ENCODE measurements at places on chromosomes 16 and 17.

DNA sequence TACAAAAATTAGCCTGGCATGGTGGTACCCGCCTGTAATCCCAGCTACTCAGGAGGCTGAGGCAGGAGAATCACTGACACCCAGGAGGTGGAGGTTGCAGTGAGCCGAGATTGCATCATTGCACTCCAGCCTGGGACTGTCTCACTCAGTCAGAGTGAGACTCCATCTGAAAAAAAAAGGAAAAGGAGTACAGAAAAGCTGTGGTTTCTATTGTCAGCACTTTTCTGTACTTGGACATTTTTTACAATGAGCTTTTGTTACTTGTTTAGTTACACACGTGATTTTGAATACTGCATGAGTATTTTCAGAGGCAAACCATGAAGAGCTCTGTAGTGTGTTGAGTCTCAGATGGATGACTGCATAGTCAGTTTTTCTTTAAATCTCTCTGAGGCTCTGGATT lies 26.3 kb downstream of the ZC3H18 start:
- no peak for DNase-seq

DNA sequence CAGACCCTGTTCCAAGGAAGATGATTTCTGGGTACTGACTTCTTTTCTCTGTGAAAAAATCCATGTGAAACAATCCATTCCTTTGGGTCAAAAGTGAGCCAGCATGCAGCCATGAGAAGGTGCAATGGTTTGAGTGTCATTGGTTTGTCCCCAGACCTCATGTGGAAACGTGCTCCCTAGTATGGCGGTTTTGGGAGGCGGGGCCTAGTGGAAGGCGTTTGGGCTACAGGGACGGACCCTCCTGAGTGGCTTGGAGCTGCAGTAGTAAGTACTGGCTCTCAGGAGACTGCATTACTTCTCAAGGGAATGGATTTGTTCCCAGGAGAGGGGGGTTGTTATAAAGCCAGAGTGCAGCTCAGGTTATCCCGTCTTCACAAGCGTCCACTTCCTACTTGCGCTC lies 19.4 kb downstream of the ELAC2 start:
- no peak for DNase-seq

GRCh38 chr16:57669476-57670162 lies 1.5 kb downstream of the ADGRG3 start:
- no peak for DNase-seq

DNA sequence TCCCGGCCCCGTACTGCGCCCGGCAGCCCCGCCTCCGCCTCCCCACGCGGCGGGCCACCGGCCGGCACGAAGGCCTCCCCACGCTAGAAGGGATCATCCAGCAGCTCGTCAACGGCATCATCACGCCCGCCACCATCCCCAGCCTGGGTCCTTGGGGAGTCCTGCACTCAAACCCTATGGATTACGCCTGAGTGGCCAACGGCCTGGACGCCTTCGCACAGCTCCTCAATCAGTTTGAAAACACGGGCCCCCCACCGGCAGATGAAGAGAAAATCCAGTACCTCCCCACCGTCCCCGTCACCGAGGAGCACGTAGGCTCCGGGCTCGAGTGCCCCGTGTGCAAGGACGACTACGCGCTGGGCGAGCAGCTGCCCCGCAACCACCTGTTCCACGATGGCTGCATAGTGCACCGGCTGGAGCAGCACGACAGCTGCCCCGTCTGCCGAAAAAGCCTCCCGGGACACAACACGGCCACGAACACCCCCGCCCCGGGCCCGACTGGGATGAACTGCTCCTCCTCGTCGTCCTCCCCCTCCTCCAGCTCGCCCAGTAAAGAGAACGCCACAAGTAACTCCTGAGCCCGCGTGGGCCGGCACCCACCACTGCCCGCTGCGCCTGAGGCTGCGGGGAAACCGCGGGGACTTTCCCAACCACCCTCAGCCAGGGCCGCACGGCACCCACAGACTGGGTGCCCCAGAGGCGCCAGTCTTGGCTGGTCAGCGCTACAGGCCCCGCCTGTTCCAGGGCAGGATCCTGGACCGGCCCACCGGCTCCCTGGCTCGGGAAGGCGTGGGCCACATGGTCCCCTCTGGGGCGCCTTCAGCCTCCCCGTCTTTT lies 39.0 kb upstream of the AKAP1 start:
- no peak for DNase-seq

DNA sequence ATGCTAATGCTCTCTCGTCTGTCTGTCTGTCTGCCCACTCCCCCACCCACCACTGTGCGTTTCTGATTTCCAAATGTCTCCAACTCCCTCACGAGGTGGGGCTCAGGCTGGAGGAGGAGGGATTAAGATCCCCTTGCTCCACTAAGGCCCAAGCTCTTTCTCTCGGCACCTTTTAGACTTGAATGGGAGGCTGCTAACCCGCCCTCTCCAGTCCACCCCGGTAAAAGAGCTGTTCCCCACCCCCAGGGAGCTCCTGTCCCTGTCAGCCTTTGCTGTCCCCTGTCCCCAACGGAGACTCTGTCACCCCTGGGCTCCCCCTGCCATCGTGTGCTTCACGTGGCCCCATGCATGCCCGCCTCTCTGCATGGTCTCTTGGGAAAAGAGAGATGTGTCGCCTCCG lies 68.5 kb upstream of the PLCG2 start:
- no peak for DNase-seq

DNA sequence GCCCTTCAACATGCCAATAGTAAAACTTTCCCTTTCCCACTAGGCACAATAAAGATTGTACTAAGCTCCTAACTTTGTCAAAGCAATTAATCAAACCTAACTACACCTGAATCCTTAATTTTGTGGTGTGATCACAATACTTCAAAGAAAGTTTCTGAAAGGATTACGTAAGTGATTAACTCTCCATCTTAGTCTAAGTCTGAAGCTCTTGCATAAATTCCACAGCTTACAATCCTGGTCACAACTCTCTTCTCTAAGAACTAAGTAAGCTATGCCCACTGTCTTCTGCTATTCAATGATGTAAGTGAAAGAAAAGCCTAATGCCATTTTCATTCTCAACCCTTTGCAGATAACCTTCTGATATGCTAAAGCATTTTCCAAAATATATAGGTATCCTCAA lies 15.4 kb downstream of the SIAH1 start:
- DNase-seq = no peak

DNA sequence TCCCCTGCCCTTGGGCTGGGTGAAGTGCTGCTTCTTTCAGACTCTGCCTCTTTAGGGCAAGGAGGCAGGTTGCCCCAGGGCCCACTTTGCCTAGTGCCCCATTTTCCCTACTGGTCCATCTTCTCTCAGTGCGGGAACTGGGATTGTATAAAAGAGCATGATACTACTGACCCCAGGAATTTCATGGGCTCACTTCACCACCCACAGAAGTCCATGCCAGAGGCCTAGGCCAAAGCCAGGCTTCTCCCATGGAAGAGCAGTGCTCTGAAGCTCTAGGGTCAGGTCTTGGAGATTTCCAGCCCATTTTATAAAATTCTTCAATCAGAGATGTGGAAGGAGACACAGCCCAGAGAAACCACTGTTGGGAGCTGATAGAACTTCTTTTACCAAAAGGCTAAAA lies 5.7 kb downstream of the CACNG1 start:
- DNase-seq = no peak

DNA sequence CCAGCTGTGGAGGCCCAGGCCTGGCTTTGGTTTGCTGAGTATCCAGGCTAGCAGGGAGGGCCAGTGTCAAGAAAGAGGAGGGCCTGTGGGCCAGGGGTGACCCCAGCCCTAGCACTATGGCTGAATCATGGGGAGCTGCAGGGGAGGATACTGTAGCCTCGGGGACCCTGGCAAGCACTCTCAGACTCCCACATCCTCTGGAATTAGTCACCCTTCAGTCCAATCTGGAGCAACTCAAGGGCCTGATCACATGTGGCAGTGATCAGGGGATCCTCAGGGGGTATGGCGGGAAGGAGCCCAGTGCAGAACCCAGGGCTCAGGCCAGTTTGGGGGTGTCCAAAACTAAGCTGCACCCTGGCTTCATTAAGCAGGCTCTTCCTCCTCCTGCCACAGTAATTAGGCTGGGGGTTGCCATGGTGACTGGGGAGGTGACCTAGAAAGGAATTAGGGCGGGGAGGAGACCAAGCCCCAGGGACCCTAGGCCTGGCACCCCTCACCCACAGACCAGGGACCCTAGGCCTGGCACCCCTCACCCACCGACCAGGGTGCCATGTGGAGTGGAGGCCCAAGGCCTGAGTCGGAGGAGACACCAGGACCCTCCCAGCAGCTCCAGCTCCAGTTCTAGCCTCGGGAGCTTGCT lies 5.8 kb downstream of the NLGN2 start:
- no peak for DNase-seq

DNA sequence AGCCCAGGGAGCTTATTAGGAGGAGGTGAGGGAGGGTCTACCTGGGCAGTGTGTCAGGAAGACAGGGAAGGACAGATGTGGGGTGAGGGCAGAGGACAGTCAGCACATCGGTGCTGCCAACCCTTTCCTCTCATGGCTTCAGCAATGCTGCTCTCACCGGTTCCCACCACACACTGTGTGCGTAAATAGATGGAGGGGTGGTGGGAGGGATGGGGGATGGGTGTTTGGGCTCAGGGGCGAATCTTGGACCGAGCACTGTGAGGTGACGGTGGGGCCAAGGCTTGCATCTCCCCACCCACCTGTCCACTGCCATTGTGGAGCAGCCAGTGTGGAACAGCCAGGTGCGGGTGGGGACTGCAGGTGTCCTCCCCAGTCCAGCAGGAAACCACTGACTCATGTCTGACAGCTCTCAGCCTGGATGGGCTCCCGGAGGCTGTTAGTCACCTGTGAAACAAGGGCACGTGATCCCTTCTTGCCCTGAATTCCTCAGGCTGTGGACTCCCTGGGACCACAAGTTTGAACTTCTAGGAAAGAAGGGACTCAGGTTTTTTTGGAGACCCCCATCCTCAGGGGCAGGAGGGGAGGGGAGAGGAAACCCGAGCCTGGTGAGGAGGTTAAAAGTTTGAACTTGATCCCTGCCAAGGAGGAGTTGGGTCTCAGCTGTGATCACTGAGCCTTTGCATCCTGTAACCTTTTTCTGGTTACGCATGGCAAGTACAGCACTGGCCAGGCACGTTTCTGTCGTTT lies 42.7 kb upstream of the SMPD3 start:
- peak; percentile 76 for DNase-seq

GRCh38 chr16:31253642-31254045 lies 6.1 kb upstream of the ITGAM start:
- no peak for DNase-seq

DNA sequence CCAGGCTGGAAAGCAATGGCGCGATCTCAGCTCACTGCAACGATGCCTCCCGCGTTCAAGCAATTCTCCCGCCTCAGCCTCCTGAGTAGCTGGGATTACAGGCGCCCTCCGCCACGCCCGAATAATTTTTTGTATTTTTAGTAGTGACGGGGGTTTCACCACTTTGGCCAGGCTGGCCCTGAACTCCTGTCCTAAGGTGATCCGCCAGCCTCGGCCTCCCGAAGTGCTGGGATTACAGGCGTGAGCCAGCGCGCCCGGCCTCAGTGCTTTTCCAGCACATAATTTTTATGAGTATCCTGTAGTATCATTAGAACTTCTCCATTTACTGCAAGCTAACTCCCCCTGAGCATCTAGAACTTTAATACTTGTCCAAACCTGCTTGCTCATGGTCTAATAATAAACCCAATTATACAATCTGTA lies 1.8 kb downstream of the UBE2G1 start:
- no peak for DNase-seq

DNA sequence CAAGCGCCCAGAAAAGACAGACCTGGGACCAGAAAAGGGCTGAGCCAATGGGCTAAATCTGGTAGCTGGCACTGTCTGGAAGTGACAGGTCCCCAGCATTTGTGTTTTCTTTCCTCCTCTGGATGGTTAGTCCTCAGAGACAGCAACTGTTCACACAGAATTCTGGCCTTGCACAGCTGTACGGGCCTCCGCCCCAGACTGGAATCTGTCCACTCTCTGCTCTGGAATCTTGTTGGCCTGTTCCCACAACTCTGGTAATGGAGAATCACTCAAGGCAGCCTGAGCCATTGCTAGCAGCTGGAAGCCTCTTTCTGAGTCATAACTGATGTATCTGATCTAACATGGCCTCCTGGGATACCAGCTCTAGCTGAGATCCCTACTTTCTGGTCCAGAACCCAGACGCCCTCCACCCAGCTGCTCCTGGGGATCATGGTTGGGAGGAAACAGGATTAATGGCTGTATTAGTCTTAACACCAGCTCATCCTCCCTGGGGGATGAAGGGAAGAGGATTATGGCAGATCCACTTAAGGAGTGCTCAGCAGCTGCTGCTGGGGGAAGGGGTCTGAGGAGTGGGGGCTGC lies 9.1 kb downstream of the ZNF668 start:
- DNase-seq = no peak

GRCh38 chr17:50056961-50057330 lies 1.0 kb downstream of the ITGA3 start:
- no peak for DNase-seq

GRCh38 chr17:81990836-81991683 lies 13.6 kb downstream of the ASPSCR1 start:
- no peak for DNase-seq

- no peak for DNase-seq
Observed at GRCh38 chr16:85477801-85478363, 135.2 kb upstream of the GSE1 start.

DNA sequence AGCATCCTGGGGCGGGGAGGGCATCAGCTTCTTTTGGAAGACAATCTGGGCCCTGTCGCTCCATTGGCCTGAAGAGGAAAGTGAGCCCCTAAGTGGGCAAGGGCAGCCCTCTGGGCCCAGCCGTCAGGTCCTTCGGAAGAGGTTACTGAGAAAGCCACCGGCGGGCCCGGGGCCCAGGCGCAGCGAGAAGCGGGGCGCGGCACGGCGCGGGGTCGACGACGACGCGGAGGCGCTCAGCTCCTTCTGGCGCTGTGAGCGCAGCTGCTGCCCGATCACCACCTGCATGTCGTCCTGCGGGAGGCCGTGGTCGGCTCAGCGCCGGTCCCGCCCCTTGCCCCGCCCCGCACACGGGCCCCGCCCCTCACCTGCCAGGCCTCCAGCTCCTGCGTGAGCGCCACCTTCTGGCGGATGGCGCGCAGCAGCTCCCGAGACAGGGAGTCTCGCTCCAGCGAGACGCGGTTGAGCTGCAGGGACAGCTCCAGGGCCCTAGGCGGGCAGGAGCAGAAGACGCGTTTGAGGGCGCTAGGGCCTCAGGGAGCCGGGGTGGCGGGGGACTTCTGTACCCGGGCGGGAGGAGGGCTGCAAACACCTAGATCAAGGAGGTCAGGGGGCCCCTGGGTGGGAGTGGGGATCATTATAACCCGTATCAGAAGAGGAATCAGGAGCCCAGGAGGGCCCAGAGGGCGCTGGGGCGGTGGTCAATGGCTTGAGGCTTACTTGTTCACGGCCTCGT lies 4.3 kb downstream of the THOC6 start:
- DNase-seq = peak; percentile 68
